ENCODE measurements at places on chromosomes 13 and 19. TPM values are rescaled to one million over a fixed set of nuclear protein-coding genes. Genes with fewer than 3 reads are reported as not detected.

- DNase-seq, result no peak
Observed at GRCh38 chr13:113020323-113021080, 51.5 kb downstream of the MCF2L start.

ZNF540 gene
- polyA plus RNA-seq, result 4.9 TPM

ALKBH7 gene
- 98.1 TPM for polyA plus RNA-seq

DNA sequence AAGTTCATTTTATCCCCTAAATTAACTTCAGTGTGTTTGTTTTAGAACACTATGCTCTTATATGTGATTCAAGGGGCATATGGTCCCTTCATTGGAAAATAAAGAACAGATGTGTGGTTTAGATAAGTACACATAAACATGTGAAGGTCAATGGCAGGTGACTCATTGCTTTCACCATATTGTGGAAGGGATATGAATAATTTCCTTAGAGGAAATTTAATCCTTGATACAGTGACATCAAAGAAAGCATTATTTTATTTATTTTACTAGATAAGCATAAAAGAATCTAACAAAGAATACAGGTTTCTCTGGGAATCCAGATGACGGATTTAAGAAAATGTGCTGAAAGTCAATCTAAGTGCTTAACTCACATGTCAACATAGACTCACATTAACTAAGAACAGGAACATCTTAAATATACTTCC is 373.5 kb downstream of the KCTD12 start:
- no peak for DNase-seq

- DNase-seq, result no peak
Observed at GRCh38 chr19:19423322-19423721, 17.8 kb downstream of the GATAD2A start.

- no peak for DNase-seq
Observed at GRCh38 chr19:48815870-48816501, 5.2 kb upstream of the BCAT2 start.

DNA sequence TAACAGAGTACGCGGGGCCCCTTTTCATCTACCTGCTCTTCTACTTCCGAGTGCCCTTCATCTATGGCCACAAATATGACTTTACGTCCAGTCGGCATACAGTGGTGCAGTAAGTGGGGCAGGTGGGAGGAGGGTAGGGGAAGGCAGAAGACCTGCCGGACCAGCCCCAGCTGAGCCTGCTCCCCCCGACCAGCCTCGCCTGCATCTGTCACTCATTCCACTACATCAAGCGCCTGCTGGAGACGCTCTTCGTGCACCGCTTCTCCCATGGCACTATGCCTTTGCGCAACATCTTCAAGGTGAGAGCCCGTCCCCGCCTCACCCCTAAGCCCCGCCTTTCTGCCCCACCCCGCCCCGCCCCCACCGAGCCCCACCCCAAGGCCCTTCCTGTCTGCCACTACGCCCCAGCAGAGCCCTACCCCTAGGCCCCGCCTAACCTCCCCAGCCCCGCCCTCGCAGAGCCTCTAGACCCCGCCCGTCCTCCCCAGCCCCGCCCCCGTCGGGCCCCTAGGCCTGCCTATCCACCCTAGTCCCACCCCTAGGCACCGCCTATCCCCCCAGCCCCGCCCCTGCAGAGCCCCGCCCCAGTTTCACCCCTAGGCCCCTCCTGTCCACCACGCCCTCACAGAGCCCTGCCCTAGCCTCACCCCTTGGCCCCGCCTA is 7.7 kb downstream of the NDUFB7 start:
- DNase-seq, result no peak

DNA sequence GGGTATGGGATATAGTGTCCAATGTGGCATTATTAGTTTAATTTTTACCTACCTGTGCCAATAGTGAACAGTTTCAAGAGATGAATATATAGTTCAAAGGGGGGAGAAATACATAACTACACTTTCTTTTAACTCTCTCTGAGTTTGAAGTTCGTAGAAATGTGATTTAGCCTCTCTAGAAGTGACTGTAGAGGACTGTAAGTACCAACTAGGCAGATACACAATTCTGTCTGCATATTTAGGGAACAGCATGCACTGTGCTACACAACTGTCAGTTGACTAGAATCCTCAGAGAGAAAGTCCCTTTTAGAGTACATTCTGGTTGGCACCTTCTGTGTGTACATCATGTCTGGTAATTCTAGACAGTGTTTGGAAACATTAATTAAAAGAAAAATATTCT is 17.5 kb upstream of the ZNF90 start:
- no peak for DNase-seq

DNA sequence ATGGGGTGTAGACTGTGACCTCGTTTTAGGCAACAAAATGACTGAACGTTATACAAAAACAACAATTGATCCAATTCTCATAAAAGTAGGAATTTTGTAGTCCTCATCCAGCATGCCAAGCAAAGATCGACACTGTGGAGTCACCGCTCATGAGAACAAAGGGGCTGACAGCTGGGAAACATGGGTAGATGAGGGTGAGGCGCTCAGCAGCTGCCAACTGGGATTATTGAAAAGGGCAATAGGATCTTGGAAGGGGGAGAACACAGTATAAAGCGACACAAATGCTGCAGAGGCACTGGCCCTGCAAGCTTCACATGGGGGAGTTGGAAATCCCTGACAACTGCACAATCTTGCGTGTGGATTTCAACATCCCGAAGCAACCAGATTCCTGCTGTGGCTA is 5.4 kb upstream of the ZNF765 start:
- DNase-seq, result no peak

- DNase-seq, result no peak
Observed at GRCh38 chr13:40187324-40187795, 479.1 kb downstream of the FOXO1 start.

DNA sequence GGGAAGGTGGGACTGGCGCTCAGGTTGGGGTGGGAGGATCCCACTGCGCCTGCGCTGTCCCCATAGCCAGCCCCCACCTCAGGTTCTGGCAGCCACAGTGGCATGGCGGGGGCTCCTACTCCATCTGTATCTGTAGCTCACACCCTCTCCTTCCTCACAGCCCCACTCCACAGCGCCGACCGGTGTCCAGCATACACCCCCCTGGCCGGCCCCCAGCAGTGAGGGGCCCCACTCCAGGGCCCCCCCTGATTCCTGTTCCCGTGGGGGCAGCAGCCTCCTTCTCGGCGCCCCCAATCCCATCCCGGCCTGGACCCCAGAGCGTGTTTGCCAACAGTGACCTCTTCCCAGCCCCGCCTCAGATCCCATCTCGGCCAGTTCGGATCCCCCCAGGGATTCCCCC is 6.0 kb downstream of the TMED1 start:
- DNase-seq, result no peak

ADGRE1 gene
- 0.23 TPM for polyA plus RNA-seq

- peak; percentile 48 for DNase-seq
Observed at GRCh38 chr13:19862481-19863313, 752 bp downstream of the ZMYM5 start.

NDUFA3 gene
- 85.5 TPM for polyA plus RNA-seq

GRCh38 chr19:11093689-11094238 is 4.5 kb downstream of the LDLR start:
- no peak for DNase-seq

- DNase-seq, result no peak
Observed at GRCh38 chr13:91056746-91057145, 290.7 kb upstream of the MIR17HG start.

- DNase-seq, result no peak
Observed at GRCh38 chr13:94620286-94620896, 18.7 kb downstream of the GPR180 start.

DNA sequence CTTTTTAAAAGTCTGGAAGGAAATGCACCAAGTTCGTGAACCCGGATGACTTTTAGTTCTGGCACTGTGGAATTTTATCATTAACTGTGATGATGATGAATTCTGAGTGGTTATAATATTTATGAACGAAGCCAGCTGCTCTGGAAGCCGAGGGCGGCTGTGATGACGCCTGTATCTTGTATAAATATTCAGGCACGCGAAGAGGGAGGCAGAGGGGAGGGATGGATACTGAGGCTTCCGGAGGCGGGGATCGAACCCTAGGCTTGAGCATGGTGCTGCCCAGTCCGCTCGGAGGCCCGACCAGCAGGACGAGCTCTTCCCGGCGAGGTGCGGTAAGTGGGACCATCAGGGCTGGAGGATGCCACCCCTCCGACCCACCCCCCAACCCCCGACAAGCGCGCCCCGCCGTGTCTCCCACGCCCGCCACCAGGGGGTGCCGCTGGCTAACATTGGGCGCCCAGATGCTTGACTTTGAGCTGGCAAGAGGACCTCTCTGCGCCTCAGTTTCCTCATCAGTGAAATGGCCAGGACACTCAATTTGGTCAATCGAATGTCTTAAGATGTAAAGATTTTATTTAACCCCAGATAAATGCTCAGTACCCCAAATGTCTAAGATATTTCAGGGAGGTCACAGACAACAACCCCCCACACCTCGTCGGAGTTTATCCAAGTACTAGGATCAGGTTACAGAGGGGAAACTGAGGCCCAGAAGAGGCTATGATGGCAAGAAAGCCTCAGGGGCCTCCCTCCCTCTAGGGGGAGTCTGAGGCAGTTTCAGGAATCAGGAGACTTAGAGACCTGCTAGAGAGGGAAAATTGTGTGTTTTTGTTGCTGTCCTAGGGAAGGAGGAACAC is 4.5 kb upstream of the RAB3A start:
- peak; percentile 87 for DNase-seq

FBXO27 gene
- 3.6 TPM for polyA plus RNA-seq

DNA sequence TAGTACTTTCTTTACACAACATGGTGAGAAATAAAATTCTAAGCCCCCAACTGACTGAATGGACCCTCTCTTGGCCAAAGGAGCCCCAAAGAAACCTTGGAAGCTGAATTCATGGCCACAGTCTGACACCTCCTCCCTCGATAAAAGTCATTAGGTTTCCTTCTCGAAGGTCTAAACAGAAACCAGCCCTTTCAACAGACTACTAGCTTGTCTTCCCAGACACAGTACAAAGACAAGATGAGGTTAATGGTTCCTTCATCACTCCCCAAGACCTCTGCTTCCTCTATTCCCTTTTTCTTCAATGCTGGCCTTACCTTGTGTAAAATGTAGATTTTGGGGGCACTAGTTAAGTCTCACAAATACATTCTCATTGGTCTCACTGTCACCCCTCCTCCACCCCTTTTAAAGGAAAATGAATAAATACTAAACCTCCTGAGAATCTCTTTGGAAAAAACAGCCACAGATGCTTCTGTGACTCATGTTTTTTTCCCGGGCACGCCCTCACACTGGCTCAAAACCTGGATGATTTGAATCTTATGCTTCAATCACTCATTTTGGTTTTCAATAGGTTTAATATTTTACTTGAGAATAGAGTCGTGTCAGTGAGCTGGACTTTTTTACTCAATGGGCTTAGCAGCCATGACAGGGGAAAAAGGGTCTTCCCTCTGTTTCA is 65.8 kb upstream of the MED4 start:
- no peak for DNase-seq

DNA sequence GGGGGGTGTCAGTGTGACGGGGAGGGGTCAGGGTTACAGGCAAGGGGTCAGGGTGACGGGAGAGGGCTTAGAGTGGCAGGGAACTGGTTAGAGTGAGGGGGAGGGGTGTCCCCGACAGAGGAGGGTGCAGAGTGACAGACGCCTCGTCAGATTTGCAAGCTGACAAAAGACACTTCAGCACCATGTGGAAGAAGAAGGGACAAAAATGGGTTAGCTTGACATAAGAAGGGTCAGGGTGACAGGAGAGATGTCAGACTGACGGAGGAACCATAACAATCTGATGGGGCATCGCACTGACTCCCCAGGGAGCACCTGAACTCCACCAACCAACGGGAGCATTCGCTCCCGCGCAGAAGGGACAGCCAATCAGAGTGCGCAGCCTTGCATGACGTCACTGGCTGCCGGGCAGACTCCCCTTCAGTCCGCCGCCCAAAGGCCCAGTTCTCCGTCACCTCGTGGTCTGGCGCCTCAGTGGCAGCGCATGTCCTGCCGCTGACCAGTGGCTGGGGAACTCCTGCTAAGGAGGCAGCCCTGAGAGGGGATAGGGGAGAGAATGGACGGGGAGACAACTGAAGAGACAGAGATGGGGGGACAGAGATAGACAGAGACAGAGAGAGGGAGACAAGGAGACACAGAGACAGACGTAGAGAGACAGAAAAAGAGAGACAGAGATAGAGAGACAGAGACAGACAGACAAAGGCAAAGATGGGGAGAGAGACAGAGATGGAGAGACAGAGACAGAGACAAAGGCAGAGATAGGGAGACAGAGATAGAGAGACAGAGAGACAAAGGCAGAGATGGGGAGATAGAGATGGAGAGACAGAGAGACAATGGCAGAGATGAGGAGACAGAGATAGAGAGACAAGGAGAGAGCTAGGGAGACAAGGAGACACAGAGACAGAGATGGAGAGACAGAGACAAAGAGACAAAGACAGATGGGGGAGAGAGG is 30.2 kb downstream of the C19orf81 start:
- DNase-seq, result peak; percentile 49

ZIC2 gene
- polyA plus RNA-seq, result 0.15 TPM

DNA sequence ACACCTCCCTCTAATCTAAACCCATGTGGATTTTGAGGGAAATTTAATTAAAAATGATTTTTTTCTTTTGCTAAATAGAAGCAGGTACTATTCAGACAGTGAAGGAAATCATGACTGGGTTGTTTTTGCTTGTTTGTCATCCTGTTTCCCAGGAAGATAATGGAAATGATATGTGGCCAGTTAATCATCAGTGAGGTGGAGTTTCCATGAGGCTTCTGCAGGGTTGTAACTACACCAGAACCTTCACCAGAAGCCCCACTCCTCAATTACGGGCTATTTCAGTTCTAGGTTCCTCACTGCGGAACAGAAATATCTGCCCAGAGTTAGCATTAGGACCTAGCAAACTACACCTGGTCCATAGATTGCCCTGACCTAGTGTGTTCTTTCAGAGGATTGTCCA is 394.0 kb downstream of the DLEU7 start:
- no peak for DNase-seq

- no peak for DNase-seq
Observed at GRCh38 chr19:58568453-58569130, 4.5 kb downstream of the MZF1 start.

- DNase-seq, result no peak
Observed at GRCh38 chr19:35388277-35389054, 17.6 kb downstream of the GPR42 start.

DNA sequence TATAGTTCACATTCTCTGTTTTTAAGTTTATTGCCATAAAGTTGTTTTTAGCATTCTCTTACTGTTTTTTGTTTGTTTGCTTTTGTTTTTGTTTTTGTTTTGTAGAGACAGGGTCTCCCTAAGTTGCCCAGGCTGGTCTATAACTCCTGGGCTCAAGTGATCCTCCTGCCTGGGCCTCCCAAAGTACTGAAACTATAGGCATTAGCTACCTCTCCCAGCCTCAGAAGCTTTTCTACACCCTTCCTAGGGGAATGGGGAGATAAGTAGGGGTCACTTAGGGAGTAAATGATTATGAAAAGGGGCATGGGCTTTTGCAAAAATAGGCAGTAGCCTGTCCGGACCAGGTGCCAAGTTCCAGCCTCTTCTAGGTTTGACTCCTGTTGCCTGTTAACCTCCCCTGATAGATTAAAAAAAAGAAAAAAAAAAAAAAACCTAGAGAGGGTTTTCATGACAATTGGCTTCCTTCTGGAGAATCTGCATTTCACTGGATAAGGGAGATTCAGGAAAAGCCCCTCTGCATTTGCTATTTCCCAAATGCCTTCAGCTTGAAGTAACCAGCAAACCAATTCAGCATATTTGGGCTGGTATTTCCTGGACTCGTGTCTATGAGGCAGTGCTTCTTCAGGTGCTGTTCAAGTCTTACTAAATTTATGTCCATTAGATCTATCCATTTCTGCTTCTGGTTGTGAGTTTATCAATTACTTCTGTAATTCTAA is 216.8 kb downstream of the TM9SF2 start:
- DNase-seq, result no peak

Data from right lung (tissue), 10 donors.